ENCODE measurements at places on chromosomes 7 and 10. TPM values are rescaled to one million over a fixed set of nuclear protein-coding genes. Genes with fewer than 3 reads are reported as not detected.

The ITGB8 gene
- 0.46 TPM for polyA plus RNA-seq

The CFAP46 gene
- 0.88 TPM for polyA plus RNA-seq

The SUN3 gene
- not detected for polyA plus RNA-seq

The DLX5 gene
- polyA plus RNA-seq: not detected

The PTF1A gene
- polyA plus RNA-seq: not detected

The BTBD16 gene
- not detected for polyA plus RNA-seq

The MAT1A gene
- not detected for polyA plus RNA-seq

The FIGNL1 gene
- 1.7 TPM for polyA plus RNA-seq

The TUBAL3 gene
- 0.23 TPM for polyA plus RNA-seq

The LDB1 gene
- 21.9 TPM for polyA plus RNA-seq

The NPSR1 gene
- polyA plus RNA-seq: not detected

The SFRP4 gene
- polyA plus RNA-seq: 0.22 TPM

The IL15RA gene
- polyA plus RNA-seq: 11.7 TPM

The MYO1G gene
- 1.0 TPM for polyA plus RNA-seq

The PKD2L1 gene
- polyA plus RNA-seq: not detected

The WEE2 gene
- polyA plus RNA-seq: not detected

The SPAM1 gene
- not detected for polyA plus RNA-seq

The ATOH7 gene
- 0.01 TPM for polyA plus RNA-seq

The PRKG1 gene
- 10.8 TPM for polyA plus RNA-seq

The GPR141 gene
- 0.06 TPM for polyA plus RNA-seq

The VWDE gene
- polyA plus RNA-seq: not detected
